GM23338 (cell line): ENCODE measurements at places on chromosomes 5 and 9. TPM values are rescaled to one million over a fixed set of nuclear protein-coding genes. Genes with fewer than 3 reads are reported as not detected.

DNA sequence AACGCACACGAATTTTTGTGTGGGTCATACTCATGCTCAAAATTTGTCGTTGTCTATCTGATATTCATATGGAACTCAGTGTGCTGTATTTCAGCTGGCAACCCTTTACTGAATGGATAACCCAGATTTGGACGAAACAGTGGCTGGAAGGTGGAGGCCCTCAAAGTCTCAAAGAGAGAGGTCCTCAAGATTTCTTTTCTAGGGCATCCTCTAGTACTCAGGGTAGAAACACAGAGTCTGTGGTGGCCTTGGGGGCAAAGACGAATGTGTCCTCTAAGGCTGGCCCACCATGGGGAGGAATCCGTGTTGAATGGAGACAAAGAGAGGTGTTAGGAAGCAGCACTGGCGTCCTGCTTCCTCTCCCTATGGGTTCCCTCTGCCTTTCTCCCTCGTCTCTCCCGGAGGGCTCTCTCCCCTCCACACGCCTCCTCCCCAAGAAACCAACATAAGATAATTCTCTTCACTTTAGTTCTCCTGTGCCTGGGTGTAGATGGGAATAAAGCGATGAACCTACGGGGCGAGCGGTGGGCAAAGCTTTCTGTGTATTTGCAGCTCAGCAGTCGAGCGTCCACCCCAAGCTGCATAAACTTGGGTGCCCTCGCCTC is 333.7 kb downstream of the CWC27 start:
- H3K4me1 ChIP-seq: peaks cover 25% of the 10 kb centered on the region
- peak overlapping the region; percentile 95 for H3K27ac ChIP-seq
- H3K36me3 ChIP-seq: no peaks in the 10 kb centered on the region
- DNase-seq: no peak
- no peaks in the 10 kb centered on the region for H3K27me3 ChIP-seq

TAF11L11 gene
- not detected in 2 replicates for polyA plus RNA-seq

GRCh38 chr5:173642191-173642816 is 25.9 kb upstream of the BOD1 start:
- no peak overlapping the region for H3K27ac ChIP-seq
- H3K27me3 ChIP-seq: no peaks in the 10 kb centered on the region
- H3K4me1 ChIP-seq: peaks cover 40% of the 10 kb centered on the region
- no peaks in the 10 kb centered on the region for H3K36me3 ChIP-seq
- no peak for DNase-seq
- H3K4me3 ChIP-seq: no peak overlapping the region

GBGT1 gene
- polyA plus RNA-seq: 3.7 and 4.9 TPM in 2 replicates

DNA sequence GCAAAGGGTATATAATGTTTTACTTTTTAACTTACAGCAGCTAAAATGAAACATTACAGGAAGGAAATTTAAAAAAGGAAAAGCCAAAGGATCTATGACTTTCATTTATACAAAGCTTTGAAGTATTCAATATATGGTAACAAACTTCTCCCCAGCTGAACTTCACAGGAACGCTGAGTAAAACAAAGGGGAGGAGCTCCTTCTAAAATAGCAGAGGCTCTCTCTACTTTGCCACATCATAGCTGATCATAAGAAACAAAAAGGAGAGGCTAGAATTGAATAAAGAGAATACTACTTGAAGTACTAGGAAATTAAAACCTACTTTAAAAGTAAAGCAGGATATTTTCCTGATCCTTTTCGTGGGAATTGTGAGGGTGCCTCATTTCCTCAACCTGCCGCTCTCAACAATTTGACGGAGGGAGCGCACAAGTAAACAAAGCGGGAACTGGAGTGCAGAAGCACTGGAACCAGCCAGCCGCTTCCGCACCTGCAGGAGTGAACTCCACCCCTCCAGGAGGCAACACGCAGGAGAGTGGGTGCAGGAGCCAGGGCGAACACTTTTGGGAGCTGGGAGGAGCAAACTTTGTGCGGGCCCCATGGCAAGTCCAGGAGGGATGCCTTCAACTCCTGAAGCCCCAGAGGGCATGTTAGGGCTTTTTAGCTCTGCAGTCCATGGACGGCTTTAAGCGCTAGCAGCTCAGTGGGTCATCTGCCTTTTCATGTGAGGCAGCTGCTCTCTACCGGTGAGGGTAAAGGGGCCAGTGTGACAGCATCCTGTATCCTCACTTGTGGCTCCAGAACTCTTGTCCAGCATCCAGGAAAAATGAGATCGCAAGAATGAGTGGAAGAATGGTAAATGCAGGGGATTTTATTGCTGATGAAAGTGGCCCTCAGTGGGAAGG is 757.4 kb downstream of the PTPRD start:
- H3K4me1 ChIP-seq: no peaks in the 10 kb centered on the region
- DNase-seq: peak; percentile 6
- no peak overlapping the region for H3K27ac ChIP-seq
- H3K4me3 ChIP-seq: no peak overlapping the region

- H3K27ac ChIP-seq: no peak overlapping the region
- no peak for DNase-seq
- H3K4me1 ChIP-seq: no peaks in the 10 kb centered on the region
- no peaks in the 10 kb centered on the region for H3K36me3 ChIP-seq
- no peaks in the 10 kb centered on the region for H3K27me3 ChIP-seq
- H3K4me3 ChIP-seq: no peak overlapping the region
Observed at GRCh38 chr9:99660191-99660636, 161.5 kb upstream of the NR4A3 start.

- H3K27me3 ChIP-seq: no peaks in the 10 kb centered on the region
- H3K27ac ChIP-seq: no peak overlapping the region
- no peaks in the 10 kb centered on the region for H3K36me3 ChIP-seq
- H3K4me1 ChIP-seq: no peaks in the 10 kb centered on the region
Observed at GRCh38 chr9:74357577-74357976, 139.6 kb upstream of the RORB start.

CDO1 gene
- polyA plus RNA-seq: 22.7 and 24.5 TPM in 2 replicates

GRCh38 chr5:38758774-38759600 is 86.8 kb upstream of the OSMR start:
- no peaks in the 10 kb centered on the region for H3K36me3 ChIP-seq
- no peaks in the 10 kb centered on the region for H3K27me3 ChIP-seq
- H3K27ac ChIP-seq: no peak overlapping the region
- no peak overlapping the region for H3K4me3 ChIP-seq

SHC3 gene
- 1.1 and 1.3 TPM in 2 replicates for polyA plus RNA-seq

DNA sequence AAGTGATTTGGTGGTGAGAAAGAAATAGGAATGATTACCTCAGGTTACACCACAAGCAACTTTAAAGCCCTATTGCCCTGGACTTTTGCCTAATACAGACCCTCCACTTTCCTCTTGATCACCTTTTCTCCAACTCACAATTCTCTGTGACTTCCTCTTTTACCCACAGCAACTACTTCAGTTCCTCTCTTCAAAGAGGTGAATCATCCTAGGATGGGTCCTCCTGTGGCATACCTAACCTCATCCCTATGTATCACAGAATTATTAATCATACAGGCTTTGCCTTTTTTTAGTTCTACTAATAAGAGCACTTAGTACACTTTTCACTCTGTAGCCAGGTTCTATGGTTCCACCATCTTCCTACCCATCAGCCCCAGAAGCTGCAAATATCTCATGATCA is 19.6 kb upstream of the INSL6 start:
- H3K4me1 ChIP-seq: no peaks in the 10 kb centered on the region
- DNase-seq: no peak
- H3K36me3 ChIP-seq: no peaks in the 10 kb centered on the region

GRCh38 chr9:16427873-16428427 is 442.5 kb downstream of the BNC2 start:
- no peak for DNase-seq
- H3K27ac ChIP-seq: no peak overlapping the region
- H3K4me1 ChIP-seq: peaks cover 30% of the 10 kb centered on the region
- H3K36me3 ChIP-seq: no peaks in the 10 kb centered on the region

- H3K27ac ChIP-seq: no peak overlapping the region
- DNase-seq: no peak
- no peak overlapping the region for H3K4me3 ChIP-seq
- no peaks in the 10 kb centered on the region for H3K36me3 ChIP-seq
Observed at GRCh38 chr5:176553260-176554085, 4.3 kb downstream of the CDHR2 start.

DNA sequence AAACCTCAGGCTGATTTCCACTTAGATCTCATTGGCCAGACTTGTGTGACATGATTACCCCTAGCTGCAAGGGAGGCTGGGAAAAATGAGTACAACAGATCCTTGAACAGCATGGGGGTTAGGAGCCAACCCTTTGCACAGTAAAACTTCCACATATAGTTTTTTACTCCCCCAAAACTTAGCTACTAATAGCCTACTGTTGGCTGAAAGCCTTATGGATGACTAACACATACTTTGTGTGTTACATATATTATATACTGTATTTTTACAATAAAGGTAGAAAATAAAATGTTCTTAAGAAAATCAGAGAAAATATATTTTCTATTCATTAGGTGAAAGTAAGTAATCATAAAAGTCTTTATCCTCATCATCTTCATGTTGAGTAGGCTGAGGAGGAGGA is 217.4 kb downstream of the NMUR2 start:
- no peaks in the 10 kb centered on the region for H3K27me3 ChIP-seq
- H3K4me3 ChIP-seq: no peak overlapping the region
- H3K4me1 ChIP-seq: 0 out of 2 replicates have a peak, but pooled peaks cover 5% of the 10 kb centered on the region
- H3K27ac ChIP-seq: no peak overlapping the region

FAT2 gene
- polyA plus RNA-seq: 0.06 and 0.09 TPM in 2 replicates

CCDC171 gene
- polyA plus RNA-seq: 3.5 and 5.1 TPM in 2 replicates

DNA sequence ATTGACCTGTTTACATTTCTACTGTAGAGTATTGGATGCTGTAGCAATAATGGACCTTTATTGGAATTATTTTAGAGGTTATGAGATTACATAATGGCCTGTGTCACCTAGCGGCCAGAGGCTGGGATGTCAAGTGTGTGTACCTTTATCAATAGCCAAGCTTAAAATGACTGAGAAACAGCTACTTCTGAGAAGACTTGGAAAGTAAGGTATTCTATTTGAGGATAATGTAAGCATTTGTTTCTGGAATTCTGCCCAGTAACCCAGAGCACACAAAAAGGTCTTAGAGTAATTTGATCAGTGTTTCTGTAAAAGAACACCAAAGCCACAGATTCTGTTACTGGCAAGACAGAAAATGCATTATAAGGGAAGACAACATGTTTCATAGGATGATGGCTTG is 116.8 kb downstream of the MACIR start:
- no peak overlapping the region for H3K27ac ChIP-seq
- H3K36me3 ChIP-seq: no peaks in the 10 kb centered on the region
- no peaks in the 10 kb centered on the region for H3K27me3 ChIP-seq
- no peaks in the 10 kb centered on the region for H3K4me1 ChIP-seq
- DNase-seq: no peak

CDKN2B-AS1 gene
- polyA plus RNA-seq: not detected in 2 replicates

GPR150 gene
- polyA plus RNA-seq: 0.10 and 0.47 TPM in 2 replicates

DNA sequence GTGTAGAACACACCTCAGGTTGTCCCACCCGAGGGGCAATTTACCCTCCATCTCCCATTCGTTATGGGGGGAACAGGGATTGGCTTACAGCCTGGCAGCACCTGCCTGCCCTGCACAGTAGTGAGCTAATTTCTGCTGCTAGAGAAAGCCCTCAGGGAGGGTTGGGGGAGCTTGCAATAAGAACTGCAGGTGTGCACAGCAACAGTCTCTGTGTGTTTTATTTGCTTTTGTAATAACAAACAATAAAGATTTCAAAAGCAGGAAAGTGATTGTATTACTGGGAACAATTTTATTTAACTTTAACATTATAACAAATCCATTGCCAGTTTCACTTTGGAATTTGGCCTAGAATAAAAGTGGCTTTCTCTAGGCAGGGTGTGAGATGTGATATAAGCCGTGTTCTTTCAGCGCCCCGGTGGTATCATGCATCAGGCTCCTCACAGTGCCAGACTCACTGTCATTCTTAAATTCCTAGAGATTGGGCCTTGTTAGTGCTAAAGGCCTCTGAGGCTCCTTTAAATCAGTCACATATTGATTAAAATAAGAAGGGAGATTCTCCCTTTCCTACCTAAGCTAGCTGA is 81.1 kb downstream of the RMI1 start:
- no peaks in the 10 kb centered on the region for H3K4me1 ChIP-seq
- H3K36me3 ChIP-seq: no peaks in the 10 kb centered on the region
- no peak for DNase-seq
- H3K4me3 ChIP-seq: no peak overlapping the region
- no peaks in the 10 kb centered on the region for H3K27me3 ChIP-seq
